ENCODE measurements at places on chromosomes 16 and 17.

- DNase-seq = no peak
These were observed 4.0 kb downstream of the KIFC3 start for GRCh38 chr16:57798267-57798810.

DNA sequence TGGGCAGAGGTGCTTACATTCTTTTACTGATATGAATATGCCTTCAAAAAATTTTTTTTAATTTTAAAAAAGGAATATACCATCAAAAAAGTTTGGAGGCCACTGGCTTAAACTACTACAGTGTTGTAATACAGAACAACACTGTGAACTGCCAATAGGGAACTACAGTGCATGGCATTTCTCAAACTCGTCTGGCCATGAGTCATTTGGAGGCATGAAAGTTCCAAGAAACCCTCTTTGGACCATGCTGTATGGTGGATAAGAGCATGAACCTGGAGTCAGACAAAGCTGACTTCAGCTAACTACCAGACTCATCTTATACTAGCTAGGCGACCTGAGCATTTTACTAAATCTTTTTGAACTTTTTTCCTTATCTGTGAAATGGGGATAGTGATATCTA lies 9.2 kb upstream of the NF1 start:
- no peak for DNase-seq

DNA sequence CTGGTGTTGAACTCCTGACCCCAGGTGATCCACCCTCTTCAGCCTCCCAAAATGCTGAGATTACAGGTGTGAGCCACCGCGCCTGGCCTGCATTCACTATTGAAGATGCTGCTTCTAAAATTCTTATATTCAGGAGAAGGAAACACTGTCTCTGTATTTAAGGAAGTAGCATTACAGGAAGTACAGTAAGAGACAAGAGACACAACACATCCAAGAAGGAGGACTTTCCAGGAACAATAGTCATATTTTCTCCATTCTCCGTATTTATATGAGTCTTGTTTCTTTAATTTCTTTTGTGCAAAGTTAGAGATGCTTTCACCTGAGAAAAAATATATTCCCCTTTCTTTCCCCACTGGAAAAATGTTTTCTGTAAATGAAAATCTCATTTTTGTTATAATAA lies 18.3 kb upstream of the ABCA3 start:
- no peak for DNase-seq

DNA sequence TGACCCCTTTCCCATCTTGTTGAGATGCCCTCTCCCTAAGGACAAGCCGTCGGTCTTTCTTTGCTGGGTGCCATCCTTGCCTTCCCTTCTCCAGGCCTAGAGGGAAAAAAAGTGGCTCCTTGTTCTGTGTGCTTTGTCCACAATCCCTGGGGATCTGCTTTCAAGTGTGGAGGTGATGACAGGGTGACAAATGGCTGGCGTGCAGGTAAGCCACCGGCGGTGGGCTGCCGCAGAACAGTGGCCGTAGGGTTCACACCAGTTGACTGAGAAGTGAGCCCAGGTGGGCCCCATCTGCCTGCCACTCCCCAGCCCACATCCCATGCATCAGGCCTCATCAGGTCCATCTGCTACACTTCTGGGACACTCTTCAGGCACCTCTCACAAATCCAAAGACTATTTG lies 11.4 kb upstream of the CALB2 start:
- DNase-seq = no peak

GRCh38 chr16:61926766-61927165 lies 109.5 kb downstream of the CDH8 start:
- DNase-seq = no peak
